Fibroblast of skin of left biceps (primary cell): ENCODE measurements at places on chromosomes 13 and 19.

GRCh38 chr13:61410669-61411297, 4.9 kb downstream of the PCDH20 start:
- no peak for DNase-seq

DNA sequence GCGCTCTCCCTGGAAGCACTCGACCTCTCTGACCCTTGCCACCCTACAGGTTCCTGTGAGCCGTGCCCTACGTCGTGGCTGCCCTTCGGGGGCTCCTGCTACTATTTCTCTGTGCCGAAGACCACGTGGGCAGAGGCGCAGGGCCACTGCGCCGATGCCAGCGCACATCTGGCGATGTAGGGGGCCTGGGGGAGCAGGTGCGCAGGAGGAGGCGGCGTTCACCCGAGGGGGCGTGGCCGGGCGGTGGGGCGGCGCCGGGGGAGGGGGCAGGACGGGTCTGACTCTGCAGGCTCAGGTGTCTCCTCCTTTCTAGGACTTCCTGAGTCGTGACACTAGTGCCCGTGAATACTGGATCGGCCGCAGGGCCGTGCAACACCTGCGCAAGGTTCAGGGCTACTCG, 26.4 kb downstream of the CLEC4M start:
- DNase-seq, result no peak

DNA sequence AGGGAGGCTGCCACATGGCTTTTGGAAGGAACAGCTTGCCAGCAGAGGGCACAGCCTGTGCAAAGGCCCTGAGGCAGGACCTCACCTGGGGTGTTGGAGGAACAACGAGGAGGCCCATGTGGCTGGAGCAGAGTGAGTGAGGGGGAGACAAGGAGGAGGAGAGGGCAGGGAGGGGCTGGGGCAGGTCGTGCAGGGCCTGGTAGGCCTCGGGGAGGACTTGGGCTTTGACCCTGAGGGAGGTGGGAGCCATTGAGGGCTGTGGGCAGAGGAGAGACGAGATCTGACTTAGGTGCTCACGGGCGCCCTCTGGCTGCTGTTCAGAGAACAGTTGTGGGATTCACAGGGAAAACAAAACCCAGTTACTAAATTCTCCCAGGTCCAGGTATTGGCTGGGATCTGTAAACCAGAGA, 25.2 kb downstream of the ZNRF4 start:
- no peak for DNase-seq

DNA sequence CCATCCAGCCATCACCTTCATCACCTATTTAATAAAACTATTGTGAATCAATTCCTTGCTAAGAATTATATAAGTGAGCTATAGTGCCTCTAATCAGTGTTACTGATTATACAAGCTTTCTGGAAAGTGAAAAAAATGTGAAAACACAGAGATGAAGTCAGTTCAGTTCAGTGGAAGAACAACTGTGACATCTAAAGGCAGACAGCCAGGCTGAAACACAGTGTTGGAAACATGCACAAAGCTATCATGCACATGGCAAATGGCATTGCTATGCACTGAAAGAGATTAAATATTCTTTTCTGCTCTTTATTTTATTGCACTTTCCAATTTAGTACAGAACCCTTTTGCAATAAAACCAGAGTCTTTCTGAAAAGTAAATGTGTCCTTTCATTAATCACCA, 294.0 kb downstream of the RBM26 start:
- DNase-seq, result no peak

- DNase-seq, result no peak
These were observed at the start of gene LTBP4 for GRCh38 chr19:40601134-40601974. Gene LTBP4 (plus strand): TSS chr19:40601369. CDS start chr19:40601388, 19 bp downstream.

DNA sequence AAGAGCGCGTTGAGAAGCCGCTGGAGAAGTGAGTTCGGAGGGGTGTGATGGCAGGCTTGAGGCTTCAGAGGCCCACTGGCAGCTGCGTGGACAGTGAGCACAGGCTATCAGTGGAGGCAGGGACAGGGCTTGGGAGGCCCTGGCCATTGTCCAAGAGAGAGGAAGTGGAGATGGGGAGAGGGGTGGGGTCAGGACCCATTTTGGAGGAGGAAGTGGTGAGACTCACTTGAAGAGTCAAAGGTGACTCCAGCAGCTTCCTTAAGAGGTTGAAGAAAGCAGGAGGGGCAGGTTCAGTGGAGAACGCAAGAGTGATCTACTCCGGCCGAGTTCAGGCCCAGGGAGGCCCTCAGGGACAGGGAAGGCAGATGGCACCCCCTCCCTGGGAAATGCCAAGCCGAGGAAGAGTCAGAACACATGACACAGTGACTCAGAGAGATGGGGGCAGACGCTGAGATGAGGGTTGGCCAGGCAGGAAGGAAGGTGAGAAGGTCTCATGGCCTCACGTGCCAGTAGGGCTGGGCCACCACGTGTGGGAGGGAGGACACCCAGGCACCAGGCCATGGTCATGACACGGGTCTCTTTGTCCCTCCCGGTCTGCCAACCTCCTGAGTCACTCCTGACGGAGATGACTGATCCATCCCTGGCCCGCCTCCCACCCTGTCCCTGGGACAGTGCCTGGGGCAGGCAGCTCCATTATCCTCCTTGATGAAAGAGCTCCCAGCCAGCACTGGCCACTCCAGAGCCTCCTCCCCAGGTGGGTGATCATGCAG, 10.1 kb upstream of the CD22 start:
- DNase-seq, result no peak

GRCh38 chr13:77185721-77186120, 141.2 kb downstream of the MYCBP2 start:
- no peak for DNase-seq

- no peak for DNase-seq
These were observed 31.1 kb downstream of the NFIC start for GRCh38 chr19:3397266-3398022.

- no peak for DNase-seq
These were observed 8.0 kb downstream of the FXYD3 start for GRCh38 chr19:35123573-35123972.

DNA sequence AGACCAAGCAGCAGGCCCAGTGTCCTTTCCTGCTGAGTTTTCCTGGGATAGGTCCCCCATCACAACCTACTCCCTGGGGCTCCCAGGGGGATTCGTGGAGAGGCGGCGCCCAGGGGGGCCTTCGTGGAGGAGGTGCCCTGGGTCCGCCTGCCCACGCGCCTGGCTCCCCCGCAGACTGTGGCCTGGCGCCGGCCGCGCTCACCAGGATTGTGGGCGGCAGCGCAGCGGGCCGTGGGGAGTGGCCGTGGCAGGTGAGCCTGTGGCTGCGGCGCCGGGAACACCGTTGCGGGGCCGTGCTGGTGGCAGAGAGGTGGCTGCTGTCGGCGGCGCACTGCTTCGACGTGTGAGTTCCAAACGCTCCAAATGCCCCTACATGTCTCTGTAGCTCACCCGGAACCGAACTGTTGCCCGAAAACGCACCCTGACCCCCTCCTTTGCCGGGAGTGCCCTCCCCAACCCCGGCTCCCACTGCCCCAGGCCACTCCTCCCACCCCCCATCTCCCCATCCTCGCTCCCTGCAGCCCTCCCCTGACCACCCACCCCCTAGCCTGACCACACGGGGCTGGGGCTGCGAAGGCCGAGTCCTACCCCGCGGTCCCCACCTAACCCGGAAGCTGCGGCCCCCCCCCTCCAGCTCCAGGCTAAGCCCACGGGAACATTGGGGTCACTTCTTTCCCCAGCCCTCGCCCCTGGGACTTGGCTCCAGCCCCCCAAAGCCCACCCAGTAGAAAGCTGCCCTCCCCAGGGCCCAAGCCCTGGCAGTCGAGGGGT, 3.3 kb downstream of the TIMM13 start:
- DNase-seq, result no peak

DNA sequence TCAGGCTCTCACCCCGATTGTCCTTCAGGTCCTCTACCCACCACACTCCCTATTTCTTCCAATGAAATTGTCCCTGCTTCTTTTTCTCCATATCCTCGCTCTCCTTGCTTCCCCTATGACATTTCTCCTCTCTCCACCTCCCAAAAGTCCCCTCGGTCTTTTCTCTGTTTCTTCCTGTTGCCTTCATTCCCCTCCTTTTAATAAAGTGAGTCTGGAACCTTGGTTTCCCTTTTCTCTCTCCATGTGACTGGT, 676 bp upstream of the ZNF574 start:
- no peak for DNase-seq

- DNase-seq, result peak; percentile 95
These were observed 1.9 kb downstream of the CNN2 start for GRCh38 chr19:1028062-1028926.
